ENCODE measurements at places on chromosomes 4 and X.

GRCh38 chrX:155967653-155968325, 29.7 kb upstream of the IL9R start:
- DNase-seq = no peak

DNA sequence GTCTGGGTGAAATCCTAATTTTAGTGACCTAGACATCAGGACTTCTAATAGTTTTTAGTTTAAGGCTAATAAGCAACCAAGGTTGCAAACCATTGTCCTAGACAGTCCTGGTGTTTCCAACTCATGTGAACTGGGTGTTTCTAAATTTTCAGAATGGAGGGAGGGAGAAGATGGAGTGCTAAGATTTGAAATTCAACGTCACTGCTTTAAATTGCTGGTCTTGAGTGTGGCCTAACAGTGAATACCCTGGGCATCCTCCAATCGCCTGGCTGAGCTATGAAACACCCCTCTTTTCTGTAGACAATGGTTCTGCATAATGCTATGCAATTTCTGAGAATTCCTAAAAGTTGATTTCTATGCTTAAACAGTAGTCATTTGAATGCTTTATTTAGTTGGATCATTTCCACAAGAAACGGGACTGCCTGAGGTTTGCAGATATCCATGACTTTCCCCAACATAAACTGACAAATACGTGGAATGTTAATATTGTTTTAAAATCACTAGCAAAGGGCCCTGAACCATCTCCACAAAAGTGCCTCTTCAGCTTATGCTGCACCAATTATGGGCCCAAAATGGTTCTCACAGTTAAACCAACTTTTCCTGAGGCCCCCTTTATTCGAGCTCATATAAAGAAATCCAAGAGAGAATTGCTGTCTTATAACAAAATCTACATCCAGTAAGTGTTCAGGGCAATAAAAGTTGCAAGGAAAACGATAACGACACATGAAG, 1.1 kb downstream of the FBXL5 start:
- no peak for DNase-seq

GRCh38 chr4:171378323-171378722, 434.9 kb upstream of the GALNTL6 start:
- DNase-seq = no peak

DNA sequence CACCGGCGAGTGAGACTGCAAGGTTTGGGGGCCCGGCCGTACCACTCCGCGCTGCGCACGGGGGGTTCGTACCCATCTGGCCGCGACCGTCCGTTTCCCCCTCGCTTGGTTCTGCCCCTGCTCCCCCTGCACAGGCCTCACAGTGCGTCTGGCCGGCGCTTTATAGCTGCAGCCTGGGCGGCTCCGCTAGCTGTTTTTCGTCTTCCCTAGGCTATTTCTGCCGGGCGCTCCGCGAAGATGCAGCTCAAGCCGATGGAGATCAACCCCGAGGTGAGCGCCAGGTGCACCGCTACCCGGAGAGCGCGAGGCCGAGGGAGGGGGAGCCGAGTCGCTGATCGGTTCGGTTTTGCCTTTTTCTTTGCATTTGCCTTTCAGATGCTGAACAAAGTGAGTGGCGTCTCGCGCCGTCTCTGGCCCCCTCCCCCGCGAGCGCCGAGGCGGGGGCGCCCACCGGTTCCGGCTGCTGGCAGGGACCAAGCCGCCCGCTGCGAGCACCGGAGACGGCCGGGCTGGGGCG, at the start of gene UCHL1:
Gene UCHL1 (plus strand): TSS at position 189 of the 517 bp plus-strand sequence. CDS start 49 bp downstream, at position 238.
- no peak for DNase-seq

GRCh38 chr4:77635246-77635645, 29.6 kb downstream of the CXCL13 start:
- no peak for DNase-seq

GRCh38 chrX:105845631-105846030, 23.3 kb downstream of the NRK start:
- no peak for DNase-seq

GRCh38 chr4:153722036-153722435, 37.8 kb downstream of the RNF175 start:
- no peak for DNase-seq

DNA sequence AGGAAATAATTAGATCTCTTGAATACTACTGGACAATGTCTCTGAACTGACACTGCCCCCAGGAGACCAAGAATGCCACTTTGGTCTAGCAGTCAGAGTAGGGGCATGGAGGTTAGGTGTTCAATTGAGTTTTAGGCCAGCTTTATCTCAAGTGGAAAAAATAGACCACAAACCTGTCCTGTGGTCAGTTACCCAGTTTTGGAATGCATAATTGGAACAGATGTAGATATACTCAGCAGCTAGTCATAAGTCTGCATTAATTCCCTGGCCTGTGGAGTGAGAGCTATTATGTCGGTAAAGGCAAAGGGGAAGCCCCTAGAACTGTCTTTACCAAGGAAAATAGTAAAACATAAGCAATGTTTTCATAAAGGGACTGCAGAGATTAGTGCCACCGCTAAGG, 587.7 kb downstream of the GLUD2 start:
- DNase-seq = no peak

GRCh38 chrX:17323397-17323796, 51.6 kb upstream of the NHS start:
- no peak for DNase-seq

Measured in stimulated activated CD4-positive, alpha-beta T cell treated with anti-CD3 and anti-CD28 coated beads, Interleukin-12 subunit alpha, Interleukin-12 subunit beta, amount 100 ng/mL, for 24 hours (primary cell).